Right ventricle myocardium superior (tissue), 1 donor: ENCODE measurements at places on chromosomes 16 and 17.

- DNase-seq, result no peak
Measured at GRCh38 chr16:87295259-87295658, 21.9 kb downstream of the C16orf95 start.

DNA sequence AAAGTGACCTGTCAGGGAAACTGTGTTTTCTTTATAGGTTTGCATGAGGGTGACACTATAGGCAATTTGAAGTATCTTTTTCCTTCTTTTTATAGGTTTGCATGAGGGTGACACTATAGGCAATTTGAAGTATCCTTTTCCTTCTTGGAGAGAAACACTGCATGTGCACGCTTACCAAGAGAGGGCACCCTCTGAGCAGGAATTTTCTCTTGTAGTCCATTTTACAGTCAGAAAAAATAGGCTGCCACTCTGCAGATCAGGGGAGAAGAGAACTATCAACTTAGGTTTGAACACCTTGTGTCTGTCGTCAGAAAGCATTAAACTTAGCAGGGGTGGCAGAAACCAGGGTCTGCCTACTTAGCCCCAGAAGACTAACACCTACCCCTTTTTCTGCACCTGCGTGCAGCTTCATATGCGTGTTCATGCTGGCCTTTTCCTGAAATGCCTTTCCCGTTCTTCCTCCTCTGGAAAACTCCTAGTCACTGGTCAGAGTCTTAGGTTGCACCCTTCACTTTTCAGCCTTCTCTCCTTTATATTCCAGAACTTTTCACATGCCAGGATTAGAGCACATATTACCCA, 16.4 kb upstream of the SMIM36 start:
- DNase-seq, result no peak

DNA sequence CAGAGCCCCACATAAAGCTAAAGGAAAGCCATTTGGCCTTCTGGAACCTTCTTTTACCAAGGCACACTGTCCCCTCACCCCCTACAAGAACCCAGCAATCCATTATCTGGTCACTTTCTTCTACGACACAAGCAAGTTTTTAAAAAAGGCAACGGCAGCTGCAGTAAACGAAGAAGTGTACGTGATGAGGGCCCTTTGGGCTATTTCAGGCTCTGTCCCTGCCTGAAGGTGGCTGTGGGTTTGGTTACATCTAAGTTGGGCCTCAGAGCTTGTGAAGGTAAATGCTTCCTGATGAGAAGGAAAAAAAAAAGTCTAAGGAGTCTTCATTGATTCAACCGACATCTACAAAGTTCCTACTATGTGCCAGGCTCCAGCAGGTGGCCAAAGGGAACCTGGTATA, 35.4 kb downstream of the XYLT1 start:
- DNase-seq, result no peak

DNA sequence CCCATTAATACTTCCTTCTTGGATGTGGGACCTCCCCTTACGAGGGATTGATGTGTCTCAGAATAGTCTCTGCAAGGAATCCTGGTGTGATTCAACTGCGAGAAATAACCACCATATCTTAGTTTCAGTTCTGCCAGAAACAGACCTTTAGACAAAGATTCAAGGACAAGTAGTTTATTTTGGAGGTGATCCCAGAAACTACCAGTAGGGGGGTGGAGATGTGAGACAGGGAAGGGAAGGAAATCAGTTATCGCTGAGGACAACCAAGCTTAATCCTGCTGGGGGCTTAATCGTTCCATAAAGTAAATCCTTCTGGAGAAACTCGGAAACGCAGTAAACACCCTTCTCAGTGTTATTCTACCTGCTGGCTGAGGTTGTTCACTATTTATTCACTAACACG, 5.0 kb upstream of the SDR42E1 start:
- no peak for DNase-seq

- DNase-seq, result no peak
Measured at GRCh38 chr17:37388266-37388665, 12.5 kb downstream of the C17orf78 start.

DNA sequence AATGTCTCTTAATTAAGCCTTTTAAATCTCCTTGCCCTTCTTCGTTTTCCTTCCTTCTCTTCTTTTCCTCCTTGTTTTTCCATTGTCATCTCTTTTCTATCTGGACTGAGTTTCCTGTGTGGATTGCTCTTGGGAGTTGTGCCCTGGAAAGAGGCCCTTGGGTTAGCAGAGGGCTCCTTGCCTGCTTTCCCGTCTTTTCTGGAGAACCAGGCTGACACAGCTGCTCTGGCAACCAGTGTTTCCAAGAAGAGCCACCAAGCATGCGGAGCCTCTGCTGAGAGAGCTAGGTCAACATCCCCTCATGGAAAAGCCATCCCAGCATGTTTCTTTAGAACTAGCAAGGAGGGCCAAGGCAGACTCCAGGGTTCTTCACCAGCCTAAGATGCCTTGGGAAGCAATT, 75.4 kb downstream of the HLF start:
- no peak for DNase-seq

GRCh38 chr16:8998108-8998507, 34.4 kb upstream of the USP7 start:
- no peak for DNase-seq

DNA sequence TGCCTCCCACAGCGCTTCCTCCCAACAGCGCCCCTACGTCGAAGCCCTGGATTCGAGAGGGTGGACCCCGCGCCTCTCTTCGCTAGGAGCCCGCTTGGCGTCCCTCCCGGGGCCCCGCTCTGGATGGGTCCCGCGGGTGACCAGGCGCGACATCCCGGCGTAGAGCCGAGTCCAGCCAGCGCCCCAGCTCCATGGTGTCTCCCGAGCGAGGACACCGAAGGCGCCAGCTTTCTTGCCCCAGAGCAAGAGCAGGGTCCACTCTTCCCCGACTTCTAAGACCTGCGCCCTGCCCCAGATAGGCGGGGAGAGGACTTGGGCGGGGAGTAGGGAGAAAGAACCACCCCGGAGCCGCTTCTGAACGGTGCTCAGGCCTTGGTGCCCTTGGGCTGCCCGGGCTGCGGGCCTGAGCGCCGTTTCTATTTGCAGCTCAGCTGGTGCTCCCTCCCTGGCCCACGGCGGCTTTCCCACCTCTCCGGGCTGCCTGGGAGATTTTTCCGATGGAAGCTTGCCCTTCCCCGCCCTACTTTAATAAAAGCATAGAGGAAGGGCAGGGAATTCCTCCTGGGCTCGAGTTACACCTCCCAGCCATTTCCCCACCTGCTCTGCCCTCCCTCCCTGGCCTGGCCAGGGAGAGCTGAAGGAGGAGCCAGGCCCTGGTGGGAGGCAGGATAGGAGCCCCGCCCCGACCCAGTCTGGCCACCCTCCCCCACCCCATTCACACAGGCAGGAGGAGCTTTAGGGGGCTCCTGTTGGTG, 1.8 kb downstream of the MMP15 start:
- DNase-seq, result peak; percentile 78

- no peak for DNase-seq
Measured at GRCh38 chr16:5024632-5025031, 9.1 kb downstream of the NAGPA start.

- no peak for DNase-seq
Measured at GRCh38 chr16:53202398-53202797, 147.6 kb downstream of the CHD9 start.

- DNase-seq, result no peak
Measured at GRCh38 chr17:35923609-35924114, 6.9 kb downstream of the RDM1 start.

DNA sequence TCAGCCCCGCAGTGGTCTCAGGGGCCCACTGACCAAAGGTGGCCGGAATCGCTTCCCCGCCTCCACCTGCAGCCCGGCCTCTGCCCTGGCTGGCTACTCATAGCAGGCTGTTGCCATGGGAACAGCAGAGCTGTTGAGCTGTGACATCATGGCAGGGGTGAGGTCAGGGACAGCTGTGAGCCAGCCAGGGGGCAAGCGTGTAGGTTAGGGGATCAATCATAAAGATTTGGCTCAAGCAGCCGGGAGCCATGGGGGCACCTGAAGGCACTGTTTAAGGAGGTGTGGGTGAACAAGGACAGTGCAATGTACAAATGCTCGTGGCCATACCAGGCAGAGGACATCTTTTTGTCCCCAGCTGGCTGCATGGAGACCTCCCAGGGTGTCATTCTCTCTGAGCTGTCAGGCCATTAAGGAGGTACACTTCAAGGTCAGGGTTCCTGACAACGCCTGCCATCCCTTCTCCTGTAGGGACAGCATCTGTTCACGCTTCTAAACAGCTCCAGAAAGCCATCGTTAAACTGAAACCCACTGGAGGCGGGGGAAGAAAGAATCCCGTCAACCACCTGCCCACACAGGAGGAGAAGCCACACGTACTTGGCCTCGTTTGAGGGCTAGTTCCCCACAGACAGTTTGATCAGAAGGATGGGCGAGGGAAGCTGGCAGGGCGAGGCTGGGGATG, at the start of gene CEP295NL:
Gene CEP295NL, minus strand, starts transcription at position 101 of the 679 bp plus-strand sequence. CDS start 1,373 bp downstream, outside the sequence.
- no peak for DNase-seq

GRCh38 chr17:17514361-17514992, 18.3 kb upstream of the RASD1 start:
- DNase-seq, result peak; percentile 19

GRCh38 chr17:6536053-6536452, 20.3 kb downstream of the PITPNM3 start:
- DNase-seq, result no peak

DNA sequence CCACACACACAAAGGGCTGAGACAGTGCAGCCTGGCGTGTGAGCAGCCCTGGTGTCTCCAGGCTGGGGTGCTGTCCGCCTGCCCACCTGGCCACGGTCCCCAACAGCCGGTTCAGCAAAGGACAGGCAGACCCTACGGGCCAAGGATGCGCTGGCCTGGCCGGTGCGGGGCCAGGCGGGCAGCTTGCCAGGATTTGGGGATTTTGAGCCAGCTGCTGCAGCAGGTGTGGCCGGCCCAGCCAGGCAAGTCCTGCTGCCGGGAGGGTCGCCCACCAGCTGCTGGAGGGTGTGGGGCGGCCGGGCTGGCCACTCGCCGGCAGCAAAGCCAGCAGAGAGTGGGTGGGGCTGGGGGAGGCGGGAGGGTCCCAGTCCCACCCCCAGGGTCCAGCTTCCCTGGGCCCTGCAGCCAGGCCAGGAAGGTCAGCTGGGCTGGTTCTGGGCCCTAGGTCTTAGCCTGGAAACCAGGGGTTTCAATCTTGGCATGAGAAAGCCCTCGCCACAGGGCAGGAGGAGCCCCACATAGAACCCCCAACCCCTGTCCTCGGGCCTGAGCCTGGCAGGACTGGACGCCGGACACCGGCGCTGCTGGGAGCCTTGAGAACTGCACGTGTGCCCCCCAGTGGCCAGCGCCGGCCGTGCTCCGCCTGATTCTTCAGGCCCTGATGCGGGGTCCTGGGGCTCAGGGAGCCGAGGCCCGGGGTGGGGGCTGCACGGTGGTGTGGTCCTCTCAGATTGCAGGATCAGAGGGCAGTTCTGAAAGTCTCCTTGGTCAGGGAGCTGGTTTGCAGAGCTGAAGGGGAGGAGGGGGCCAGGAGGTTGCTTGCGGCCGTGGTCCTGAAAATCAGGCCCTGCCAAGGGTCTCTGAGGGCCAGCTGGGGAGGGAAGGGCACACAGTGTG, 17.6 kb upstream of the SSTR5 start:
- peak; percentile 75 for DNase-seq

DNA sequence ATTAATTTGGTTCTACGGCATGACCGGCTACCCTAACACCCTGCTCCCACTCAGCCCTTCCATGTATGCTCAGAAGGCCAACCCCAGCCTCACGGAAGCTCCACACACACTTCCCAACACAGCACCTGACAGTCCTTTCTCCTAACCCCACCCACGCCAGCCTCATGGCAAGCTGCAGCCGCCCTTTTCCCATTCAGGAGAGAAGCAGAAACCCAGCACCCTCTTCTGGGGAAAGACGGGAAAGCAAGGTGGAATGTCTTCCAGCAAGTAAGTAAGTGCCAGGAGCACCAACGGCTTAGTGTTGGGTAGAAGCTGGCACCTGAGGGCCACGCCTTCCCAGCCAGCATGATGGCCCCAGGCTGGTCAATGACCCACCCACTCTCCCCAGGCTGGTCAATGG, 32.1 kb downstream of the ABR start:
- no peak for DNase-seq

- no peak for DNase-seq
Measured at GRCh38 chr17:9468532-9468931, 107.1 kb downstream of the STX8 start.

DNA sequence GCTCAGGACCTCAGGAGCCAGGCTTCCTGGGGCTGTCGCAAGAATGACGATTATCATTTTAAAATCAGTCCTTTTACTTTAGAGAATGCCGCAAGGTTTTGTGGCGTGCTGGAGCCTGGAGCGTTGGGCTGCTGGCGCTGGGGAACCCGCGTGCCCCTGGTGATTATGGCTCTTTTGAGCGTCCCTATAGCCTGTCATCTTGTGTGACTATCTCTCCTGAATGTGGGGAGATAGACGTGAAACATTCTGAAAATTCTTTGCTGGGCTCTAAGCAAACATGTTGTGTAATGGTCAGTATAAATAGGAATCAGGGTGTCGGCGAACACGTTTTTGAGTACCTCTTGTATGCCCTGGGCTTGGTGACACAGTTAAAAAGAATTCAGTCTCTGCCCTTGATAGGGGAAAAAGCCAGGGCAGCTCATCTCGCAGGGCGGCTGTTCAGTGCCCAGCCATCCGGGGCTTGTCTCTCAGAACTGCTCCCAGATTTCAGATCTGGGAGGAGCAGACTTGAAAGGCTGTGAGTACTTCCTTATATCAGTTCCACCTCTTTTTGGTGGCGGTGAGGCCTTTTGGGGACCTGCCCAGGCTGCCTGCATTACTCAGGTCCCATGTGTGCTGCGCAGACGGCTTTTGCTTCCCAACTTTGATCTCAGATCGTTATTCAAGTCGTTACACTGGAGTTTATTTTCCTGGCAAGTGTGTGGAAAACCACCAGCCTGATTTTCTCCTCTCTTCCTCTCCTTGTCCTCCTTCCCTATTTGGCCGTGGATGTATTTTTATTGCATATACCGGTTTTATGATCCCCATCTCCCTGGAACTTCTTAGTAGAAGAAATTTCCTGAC, 973 bp downstream of the SLC7A6 start:
- peak; percentile 73 for DNase-seq

GRCh38 chr17:58414596-58414997, 2.7 kb downstream of the RNF43 start:
- DNase-seq, result no peak

- no peak for DNase-seq
Measured at GRCh38 chr17:52762794-52763167, 604.3 kb upstream of the CA10 start.

DNA sequence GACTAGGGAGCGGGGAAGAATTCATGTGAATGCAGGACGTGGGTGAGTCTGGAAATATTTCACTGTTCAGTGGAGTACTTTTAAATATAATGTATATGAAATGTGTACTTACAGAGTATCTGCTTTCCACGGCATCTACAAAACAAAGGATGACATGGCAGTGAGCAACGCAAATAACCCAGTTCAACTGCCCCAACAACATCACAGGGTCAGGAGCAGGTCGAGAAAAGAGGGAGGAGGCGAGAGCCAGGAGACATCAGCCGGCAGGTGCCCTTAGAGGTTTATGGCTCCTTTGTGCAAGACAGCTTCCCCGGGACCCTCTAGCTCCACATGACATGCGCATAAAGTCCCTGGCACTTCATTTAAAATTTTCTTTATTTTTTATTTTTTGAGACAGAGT, 61.1 kb downstream of the PECAM1 start:
- no peak for DNase-seq

- DNase-seq, result no peak
Measured at GRCh38 chr16:75061669-75062068, 54.9 kb downstream of the LDHD start.

GRCh38 chr17:56870081-56870651, 36.2 kb downstream of the DGKE start:
- DNase-seq, result no peak

GRCh38 chr17:6061290-6061689, 8.9 kb upstream of the WSCD1 start:
- DNase-seq, result no peak
